ENCODE measurements at places on chromosomes 5 and 9.
A peak's percentile ranks its signal among the peaks of the same experiment; 100 is the strongest.

DNA sequence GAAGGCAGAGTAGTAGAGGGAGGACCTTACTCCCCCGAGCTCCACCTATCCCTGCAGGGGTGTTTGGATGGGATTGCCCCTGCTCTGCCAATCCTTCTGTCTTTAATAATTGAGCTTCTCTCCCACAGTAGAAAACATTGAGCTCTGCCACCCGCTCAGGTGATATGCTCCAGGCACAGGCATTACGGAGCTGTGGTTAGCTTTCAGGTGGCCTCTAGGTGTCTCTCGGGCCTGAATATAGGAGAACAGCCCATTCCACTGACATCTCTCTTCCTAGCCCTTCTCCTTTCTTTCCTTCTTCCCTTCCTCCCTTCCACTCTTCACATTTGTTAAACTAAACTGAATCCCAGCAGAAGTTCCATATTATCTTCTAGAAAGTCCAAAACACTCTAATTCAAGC lies 203.4 kb downstream of the SYK start:
- no peak for DNase-seq

GRCh38 chr5:169185626-169186025 lies 115.3 kb downstream of the SLIT3 start:
- DNase-seq = no peak

DNA sequence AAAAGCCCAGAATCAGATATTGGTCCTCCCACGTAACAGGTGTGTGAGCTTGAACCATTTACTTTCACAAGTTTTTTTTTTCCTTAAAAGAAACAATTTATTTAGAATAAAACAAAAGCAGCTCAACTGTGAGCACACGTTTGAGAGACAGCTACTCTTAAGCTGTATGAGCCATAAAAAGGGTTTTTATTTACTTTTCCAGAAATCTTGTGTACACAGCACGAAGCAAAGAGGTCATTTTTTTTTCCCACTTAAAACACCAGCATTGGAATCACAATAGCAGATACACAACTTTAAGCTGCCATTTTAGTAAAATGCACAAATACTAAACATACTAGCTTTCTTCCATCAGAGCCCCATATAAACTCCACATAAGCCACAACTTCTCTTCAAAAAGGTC lies 44.6 kb downstream of the JAKMIP2 start:
- no peak for DNase-seq

DNA sequence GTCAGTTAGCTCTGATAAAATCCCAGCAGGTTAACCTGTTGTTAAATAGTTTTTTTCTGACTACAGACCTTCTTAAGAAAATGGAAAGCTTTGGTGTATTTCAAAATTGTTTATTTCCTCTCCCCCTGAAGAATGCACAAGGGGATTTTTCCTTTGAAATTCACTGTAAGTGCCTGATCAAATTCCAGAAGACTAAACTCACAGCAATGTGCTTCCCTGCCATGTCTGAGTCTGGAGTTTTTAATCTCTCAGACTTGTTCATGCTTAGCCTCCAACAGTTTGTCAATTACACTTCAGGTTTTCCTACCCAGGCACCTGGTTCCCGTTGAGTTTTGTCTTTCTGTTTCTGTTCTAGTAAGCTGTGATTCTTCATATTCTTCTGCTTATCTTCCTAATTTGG lies 961.6 kb upstream of the CDH18 start:
- no peak for DNase-seq

DNA sequence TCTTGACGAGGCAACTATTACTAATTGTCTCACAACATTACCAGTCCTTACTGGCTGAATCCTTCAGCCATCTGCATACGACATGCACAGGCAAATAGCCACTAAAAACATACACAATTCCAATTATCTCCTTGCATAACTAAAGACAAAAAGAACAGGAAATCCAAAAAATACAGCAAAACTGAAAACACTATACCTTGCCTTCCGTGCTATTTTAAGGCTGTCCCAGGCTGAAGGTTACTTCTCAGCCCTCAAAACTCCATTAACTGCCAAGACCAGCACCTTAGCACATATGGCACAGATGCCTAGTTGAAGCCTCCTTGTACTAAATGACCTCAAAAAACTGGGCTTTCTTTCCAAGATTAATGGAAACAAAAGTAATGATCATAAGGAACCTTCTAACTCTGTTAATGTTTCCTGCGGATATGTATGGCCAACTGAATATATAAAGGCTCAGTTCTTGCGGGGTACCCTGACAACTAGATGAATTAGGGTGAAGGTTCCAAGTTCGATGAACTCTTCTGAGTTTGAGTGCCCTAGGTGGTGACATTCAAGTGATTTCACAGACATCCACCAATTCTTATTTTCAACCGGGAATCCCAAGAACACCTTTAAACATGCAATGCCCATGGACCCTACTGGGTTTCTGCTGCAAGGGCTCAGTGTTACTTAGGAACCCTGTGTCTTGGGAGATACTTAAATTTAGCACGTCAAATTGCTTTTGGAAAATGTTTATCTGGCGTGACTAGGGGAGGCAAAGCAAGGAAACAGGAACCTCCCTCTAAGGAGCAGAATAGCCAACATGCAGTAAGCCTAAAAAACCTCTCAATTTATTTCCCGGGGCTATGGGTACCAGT lies 455.3 kb downstream of the RAB3C start:
- DNase-seq = no peak

GRCh38 chr5:160702934-160703333 lies 149.1 kb downstream of the ATP10B start:
- DNase-seq = no peak

DNA sequence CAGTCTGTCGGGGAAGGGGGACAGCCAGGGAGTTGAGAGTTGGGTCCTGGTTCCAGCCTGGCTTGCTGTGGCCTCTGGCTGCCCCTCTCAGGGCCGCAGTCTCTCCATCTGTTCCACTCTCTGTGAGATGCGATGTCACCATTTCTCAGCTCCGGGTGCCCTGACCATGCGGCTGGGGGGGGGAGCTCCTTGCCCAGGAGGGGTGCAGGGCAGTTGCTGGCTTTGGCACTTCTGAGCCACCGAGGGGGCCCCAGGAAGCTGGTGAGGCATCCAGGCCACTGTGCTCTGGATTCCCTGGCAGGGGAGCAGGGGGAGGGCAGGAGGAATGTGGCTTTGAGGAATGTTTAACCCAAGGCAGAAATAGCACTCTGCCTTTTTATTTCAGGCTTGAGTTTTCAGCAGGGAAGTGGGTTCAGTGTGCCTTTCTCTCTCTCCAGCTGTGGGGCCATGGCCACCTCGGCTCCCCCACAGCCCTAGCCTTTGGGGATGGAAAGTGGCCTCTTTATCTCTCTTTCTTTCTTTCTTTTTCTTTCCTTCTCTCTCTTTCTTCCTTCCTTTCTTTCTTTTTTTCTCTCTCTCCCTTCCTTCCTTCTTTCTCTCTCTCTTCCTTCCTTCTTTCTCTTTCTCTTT lies 11.0 kb downstream of the NCS1 start:
- DNase-seq = peak; percentile 72

GRCh38 chr9:96874201-96874785 lies 20.0 kb upstream of the ZNF782 start:
- no peak for DNase-seq

- DNase-seq = no peak
Measured at GRCh38 chr5:39160576-39161213, 58.7 kb downstream of the FYB1 start.

DNA sequence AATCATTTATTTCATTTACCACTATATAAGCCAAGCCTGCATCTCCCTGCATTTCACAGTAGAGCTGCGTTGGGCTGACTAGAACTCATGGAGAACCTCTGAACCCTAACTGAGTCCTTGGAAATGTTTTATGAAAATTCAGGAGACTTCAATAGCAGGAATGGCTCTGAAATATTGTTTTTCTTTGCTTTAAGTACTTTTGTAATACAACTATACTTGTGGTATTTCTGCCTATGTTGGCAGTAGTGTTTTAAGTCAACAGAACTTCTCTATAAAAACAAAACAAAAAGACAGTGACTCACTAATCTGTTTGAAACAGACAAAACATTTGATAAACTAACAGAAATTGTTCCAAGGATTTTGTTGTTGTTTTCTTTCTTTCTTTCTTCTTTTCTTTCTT lies 489.2 kb upstream of the MEF2C start:
- DNase-seq = no peak

GRCh38 chr5:95369782-95370181 lies 21.4 kb upstream of the FAM81B start:
- DNase-seq = no peak

DNA sequence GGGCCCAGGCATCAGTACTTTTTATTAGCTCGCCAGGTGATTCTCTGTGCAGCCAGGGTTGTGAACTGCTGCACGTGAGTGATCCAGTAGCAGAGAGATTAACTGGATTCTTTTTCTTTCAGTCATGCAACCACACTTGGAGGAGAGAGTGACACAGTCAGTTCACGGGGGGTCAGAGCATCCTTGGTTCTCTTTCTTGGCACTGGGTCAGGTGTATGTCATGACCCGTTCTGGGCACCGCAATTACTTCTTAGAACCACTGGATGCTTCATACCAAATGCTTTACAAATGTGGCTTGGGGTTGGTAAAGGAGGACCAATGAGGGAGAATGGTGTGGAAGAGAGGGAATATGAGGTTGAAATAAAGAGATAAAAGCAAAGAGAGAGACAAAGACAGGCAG lies 368.7 kb downstream of the MLLT3 start:
- no peak for DNase-seq

GRCh38 chr9:5800969-5801738 lies 31.8 kb downstream of the ERMP1 start:
- no peak for DNase-seq

DNA sequence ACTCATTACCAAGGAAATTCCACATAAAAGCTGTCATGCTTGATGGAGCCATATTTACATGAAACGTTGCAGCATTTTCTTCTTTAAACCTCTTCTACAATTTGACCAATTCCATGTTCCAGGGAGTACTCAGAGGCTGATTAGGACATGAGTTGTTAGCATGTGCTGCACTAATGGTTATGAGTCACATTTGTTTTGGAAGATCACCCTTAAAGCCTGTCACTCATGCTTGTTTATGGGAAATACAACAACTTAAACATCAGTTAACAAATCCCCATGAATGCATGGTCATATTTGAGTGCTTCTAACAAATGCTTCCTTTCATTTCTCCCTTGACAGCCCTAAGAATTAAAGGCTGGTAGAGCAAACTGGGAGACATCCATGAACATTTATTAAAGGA lies 156.1 kb downstream of the GHR start:
- DNase-seq = no peak

- DNase-seq = peak; percentile 89
Measured at GRCh38 chr5:114361724-114362196, at the start of gene KCNN2. KCNN2 (plus strand) TSS chr5:114362070; CDS start chr5:114362140, 70 bp downstream.

- no peak for DNase-seq
Measured at GRCh38 chr5:58912116-58912515, 329.2 kb downstream of the RAB3C start.

GRCh38 chr5:100901821-100902341 lies 1.2 kb downstream of the ST8SIA4 start:
- no peak for DNase-seq

DNA sequence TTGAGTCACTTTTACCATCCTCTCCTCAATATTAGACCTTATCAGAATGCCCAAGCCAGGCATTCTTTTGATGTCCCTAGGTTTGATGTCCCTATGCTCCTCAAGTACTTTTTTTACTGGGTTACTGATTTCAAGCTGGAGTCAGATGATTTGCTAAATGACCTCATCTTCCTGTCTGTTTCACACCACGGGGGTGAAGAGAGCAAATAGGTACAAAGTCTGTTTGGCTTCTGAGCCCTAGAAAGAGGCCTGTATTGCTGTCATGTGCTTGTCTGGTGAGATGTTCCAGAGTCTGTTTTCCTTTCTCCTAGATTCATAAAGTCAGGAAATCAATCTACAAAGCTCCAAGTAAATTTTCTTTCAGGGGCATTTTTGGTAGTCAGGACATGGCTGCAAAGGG lies 12.7 kb upstream of the DAB2 start:
- no peak for DNase-seq

- no peak for DNase-seq
Measured at GRCh38 chr5:126976520-126977172, 53.7 kb downstream of the MARCHF3 start.

- DNase-seq = no peak
Measured at GRCh38 chr5:72834924-72835323, 18.5 kb downstream of the TNPO1 start.

- DNase-seq = no peak
Measured at GRCh38 chr9:83423815-83424707, 114.1 kb downstream of the FRMD3 start.

DNA sequence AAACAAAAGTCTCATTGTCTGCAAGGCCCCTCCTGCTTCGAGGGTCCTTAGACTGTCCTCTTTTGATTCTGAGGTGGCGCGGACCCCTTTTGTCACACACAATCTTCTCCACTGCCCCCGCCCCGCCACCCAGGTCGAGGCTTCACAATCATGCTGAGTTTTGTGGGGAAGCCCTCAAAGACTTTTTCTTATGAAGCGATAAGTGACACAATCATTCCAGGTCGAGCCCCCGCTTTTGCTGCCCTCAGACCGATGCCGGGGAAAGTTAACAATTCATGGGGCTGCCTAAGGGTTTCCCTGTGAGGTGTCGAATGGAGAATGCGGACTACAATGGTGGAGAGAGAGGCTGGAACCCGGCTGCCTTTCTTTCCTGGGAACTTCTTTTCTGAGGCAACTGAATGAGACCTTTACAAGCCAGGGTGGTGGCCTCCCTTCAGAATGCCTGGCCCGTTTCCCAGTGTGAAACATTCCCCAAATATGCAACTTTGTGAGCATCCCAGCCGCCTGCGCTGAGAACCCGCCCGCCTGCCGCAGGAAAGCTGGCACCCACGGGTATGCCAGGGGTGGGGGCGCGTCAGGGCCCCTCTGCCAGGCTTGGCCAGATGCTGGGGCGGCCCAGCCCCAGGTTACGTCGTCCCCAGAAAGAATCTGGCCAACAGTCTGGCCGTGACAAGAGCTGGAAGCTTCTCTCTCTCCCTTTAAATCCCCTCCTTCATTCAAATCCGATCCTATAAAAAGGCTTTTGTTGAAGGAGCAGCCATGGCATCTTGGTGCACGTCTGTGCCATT lies 71.9 kb downstream of the MAP1B start:
- DNase-seq = no peak

DNA sequence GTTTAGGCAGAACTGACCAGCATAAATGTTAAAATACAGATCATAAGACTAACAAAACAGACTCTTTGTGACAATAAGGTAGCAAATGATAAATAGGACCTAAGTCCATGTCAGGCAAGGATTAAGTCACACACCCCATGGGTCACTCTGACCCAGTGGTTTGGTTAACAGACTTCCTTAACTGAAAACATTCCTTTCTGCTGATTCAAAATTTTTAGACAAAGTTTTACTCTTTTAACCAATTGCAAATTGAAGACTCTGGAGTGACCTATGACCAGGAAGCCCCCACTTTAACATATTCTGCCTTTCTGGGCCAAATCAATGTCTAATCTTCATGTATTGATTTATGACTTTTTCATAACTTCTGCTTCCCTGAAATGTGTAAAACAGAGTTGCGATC lies 4.9 kb upstream of the NXNL2 start:
- DNase-seq = no peak
